ENCODE measurements at places on chromosomes 11 and 22.

DNA sequence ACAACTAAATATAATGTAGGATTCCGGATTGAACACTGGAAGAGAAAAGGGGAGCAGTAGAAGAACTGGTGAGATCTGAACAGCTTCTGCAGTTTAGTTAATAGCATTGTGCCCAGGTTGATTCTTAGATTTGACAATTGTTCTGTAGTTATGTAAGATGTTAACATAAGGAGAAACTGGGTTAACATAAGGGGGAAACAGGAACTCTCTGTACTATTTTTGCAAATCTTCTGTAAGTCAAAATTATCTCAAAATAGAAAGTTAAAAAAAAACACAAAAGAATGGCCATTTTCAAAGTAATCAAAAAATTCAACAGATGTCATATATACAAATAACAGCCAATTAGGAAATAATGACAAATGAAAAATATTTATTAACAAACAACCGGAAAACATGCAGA lies 18.7 kb upstream of the LRP5 start:
- DNase-seq: no peak

GRCh38 chr11:99932684-99933083 lies 754.4 kb upstream of the ARHGAP42 start:
- DNase-seq: no peak

DNA sequence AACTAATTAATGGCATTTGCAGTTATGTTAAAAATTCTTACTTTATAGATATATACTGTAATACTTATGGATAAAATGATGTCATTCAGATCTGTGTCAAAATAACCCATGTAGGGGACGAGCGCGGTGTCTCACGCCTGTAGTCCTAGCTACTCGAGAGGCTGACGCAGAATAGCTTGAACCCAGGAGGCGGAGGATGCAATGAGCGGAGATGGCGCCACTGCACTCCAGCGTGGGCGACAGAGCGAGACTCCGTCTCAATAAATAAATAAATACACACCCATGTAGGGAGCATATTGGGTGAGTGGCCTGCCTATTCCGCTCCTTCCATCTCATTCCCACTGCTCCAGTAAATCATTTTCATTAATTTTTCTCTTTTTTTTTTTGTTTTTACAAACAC lies 7.1 kb downstream of the SNU13 start:
- no peak for DNase-seq

- DNase-seq: no peak
Observed at GRCh38 chr11:15783619-15784018, 572.7 kb downstream of the SOX6 start.

GRCh38 chr22:24086310-24086709 lies 75.2 kb downstream of the CABIN1 start:
- DNase-seq: no peak

GRCh38 chr11:115407496-115407895 lies 96.7 kb downstream of the CADM1 start:
- no peak for DNase-seq

- DNase-seq: no peak
Observed at GRCh38 chr11:73265278-73265810, 6.8 kb upstream of the P2RY6 start.

- no peak for DNase-seq
Observed at GRCh38 chr11:90171359-90171758, 36.9 kb downstream of the NAALAD2 start.

DNA sequence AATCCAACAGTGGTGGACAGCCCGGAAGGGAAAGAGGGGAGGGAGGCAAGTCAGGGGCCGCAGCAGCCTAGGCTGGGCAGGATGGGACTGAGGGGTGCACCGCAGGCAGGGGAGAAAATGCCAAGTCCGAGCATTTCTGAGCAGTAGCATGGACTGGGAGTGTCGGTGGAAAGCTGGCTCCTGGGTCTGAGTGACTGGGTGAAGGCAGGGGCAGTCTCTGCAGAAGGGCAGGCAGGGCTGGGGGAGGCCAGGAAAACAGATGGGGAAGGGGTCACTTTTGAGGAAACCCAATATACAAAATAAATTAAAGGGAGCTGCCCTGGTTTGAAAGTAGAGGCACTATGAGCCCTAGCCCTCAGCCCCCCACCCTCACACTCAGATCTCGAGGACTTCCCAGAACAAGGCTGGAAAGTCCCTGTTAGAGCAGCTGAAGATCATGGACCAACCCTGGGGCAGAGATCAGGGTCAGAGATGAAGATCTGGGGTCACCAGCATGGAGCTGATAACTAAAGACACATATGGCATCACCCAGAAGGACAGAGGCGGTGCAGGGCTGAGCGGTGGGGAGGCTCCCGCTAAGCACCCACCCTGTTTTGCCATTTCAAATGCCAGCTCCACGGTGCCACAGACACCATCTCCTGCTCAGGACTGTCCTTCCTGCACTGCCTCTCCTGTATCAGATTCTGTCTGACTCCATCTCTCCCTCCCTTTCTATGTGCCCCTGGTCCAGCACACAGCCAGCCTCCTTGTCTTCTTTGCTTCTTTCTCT lies 32.4 kb upstream of the ETS1 start:
- no peak for DNase-seq

GRCh38 chr22:40010746-40011145 lies 16.0 kb downstream of the FAM83F start:
- DNase-seq: no peak

- no peak for DNase-seq
Observed at GRCh38 chr11:87307101-87307500, 269.4 kb downstream of the TMEM135 start.

All from central memory CD8-positive, alpha-beta T cell (primary cell).